ENCODE measurements at places on chromosomes 1 and 21. TPM values are rescaled to one million over a fixed set of nuclear protein-coding genes. Genes with fewer than 3 reads are reported as not detected.
A peak's percentile ranks its signal among the peaks of the same experiment; 100 is the strongest.

Gene OTUD7B
- polyA plus RNA-seq: 10.8 TPM

DNA sequence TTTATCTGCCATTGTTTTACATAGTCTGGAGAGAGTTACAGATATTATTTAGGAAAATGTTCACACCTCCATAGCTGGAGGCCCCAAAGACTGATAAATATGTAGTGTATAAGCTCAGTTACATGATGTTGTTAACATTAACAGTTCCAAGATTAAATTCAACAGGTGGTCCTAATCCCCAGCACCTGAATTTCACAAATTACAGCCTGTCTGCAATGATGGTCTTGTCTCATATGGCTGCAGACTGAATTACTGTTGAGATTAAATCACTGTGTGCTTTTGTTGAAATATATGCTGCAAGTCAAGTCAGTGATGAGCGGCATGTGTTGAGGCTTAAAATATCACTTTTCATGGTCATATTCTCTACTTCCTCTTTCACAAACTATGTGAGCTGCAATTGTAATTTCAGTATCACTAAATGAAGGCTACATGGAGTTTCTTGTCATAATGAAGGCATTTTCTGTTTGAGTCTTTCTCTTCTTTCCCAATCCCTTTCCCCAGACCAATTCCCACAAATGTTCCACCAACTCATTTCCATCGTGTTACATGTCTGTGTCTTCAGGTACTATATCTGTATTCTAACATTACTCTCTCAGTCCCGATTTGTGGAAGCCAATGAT, 4.2 kb downstream of the ST6GALNAC5 start:
- DNase-seq: no peak

- DNase-seq: no peak
Measured at GRCh38 chr1:178342745-178343144, 154.0 kb downstream of the CLEC20A start.

Gene TRAPPC10
- polyA plus RNA-seq: 10.7 TPM

GRCh38 chr1:150322310-150322709, 977 bp downstream of the PRPF3 start:
- no peak for DNase-seq

Gene PTGS2
- polyA plus RNA-seq: 1.2 TPM

DNA sequence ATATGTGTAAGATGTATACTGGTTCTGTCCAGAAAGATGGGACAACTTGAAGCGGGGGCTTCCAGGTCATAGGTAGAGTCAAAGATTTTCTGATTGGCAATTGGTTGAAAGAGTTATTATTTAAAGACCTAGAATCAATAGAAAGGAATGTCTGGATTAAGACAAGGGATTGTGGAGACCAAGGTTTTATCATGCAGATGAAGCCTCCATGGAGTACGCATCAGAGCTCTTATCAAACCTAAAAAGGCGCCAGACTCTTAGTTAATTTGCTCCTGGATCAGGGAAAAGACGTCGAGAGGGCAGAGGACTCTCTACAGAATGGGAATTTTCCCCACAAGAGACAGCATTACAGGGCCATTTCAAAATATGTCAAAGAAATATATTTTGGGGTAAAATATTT, 23.7 kb upstream of the ETV3 start:
- no peak for DNase-seq

DNA sequence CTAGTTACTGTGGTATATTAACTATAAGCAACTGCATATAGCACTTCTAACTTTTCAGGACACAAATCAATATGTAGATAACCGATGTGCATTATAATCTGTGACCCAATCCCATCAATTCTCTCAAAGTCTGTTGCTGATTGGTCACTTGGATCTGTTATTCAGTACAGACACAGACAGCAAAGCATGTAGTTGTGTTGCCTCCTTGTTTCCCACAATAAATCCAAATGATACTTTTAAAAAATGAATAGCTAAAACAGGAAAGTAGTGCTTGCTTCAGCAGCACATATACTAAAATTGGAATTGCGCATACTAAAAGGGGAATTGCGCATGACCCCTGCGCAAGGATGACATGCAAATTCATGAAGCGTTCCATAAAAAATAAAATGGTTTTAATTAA, 28.1 kb downstream of the NDC1 start:
- DNase-seq: no peak

DNA sequence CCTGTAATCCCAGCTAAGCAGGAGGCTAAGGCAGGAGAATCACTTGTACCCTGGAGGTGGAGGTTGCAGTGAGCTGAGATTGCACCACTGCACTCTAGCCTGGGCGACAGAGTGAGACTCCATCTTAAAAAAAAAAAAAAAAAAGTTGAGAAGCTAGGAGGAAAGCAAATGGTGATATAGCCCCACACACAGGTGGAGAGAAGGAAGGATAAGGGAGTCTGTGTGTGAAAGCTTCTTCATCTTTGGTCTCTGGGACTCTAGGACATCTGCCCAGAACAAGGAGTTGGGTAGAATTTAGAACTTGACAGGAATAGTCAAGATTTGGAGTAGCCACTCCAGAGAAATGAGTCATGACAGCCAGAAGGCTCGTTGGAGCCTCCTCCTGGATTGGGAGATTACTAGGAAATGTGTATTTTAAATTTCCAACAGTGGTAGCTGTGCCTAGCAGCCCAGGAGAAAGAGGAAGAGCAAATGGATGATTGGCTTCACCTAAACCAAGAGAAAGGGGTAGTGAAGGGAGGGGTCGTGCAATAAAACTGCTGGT, 19.9 kb downstream of the NPL start:
- no peak for DNase-seq

- no peak for DNase-seq
Measured at GRCh38 chr1:7632176-7632575, 138.9 kb upstream of the VAMP3 start.

Gene NMNAT2
- polyA plus RNA-seq: 1.2 TPM

DNA sequence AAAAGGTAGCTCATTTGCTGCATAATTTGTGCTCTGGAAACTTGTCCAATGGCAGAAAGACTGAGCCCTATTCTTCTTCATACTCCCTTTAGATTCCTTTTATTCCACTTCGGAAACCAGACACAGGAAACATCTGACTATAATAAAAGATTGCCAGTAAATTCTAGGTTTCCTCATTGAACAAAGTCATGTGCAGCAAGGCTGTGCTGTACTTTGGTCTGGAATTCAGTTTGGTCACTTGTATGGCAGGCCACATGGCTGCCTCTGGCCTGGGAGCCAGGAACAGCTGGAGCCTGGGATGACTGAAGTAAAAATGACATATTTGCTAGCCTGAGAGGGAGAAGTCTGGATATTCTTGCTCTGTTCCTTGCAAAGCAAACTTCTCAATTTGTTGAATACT, 79.6 kb downstream of the ST3GAL3 start:
- DNase-seq: peak; percentile 91

Gene CFAP74
- polyA plus RNA-seq: 0.33 TPM

Gene KCNT2
- 6.3 TPM for polyA plus RNA-seq

Gene CASZ1
- polyA plus RNA-seq: 68.4 TPM

DNA sequence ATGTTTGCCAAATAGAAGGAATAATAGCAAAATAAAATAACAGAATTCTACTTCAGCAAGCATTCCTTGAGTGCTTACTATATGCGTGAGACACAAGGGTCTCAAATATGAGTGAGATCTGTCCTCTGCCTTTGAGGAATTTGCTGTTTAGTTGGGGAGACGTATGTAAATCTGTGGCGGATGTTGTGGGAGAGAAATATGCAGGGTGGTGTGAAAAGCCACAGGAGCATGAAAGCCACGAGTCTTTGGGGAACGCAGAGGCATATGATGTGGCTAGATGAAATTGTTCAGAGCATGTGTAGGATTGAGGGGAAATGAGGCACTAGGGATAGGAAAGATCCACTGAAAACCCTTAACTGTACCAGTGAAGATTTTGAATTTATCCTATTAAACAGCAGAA, 244.4 kb downstream of the PBX1 start:
- no peak for DNase-seq

DNA sequence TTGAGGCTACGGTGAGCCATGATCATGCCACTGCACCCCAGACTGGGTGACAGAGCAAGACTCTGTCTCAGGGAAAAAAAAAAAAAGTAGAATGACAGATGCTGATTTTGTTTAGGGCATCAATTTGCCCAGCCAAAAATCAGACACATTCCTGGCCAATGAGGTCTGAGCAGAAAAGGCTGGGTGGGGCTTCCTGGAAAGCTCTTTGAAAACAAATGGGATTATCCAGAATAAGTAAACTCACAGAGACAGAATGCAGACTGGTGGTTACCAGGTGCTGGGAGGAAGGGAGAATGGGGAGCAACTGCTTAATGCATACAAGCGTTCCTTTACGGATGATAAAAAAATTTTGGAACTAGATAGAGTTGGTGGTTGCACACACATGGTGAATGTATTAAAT, 10.1 kb upstream of the CITED4 start:
- peak; percentile 30 for DNase-seq

DNA sequence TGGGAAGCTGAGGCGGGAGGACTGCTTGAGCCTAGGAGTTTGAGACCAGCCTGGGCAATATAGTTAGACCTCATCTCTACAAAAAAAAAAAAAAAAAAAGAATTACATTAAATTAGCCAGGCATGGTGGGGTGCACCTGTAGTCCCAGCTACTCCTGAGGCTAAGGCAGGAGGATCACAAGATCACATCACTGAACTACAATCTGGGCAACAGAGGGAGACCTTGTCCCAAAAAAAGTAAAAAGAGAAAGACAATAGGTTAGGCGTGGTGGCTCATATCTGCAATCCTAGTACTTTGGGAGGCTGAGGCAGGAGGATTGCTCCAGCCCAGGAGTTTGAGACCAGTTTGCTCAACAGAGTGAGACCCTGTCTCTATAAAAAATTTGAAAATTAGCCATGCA, 130.3 kb downstream of the TIAM1 start:
- DNase-seq: no peak

DNA sequence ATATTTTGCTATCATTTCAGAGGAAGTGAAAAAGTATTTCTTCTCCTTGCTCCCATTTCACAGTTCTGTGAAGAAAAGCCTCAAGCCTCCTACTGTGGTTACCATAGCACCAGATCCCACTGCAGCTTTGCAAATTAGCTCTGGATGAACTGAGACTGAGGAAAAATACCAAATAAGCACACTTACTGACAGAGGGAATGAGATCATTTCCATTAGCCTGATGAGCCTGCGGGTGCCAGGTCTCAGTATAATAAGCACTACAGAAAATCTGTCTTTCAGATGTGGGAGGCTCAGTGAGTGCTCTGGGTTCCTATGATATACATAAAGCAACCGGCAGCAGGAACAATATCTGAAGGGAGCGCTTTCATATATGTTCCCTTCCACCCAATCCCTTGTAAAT, 21.4 kb downstream of the XKR8 start:
- peak; percentile 89 for DNase-seq

DNA sequence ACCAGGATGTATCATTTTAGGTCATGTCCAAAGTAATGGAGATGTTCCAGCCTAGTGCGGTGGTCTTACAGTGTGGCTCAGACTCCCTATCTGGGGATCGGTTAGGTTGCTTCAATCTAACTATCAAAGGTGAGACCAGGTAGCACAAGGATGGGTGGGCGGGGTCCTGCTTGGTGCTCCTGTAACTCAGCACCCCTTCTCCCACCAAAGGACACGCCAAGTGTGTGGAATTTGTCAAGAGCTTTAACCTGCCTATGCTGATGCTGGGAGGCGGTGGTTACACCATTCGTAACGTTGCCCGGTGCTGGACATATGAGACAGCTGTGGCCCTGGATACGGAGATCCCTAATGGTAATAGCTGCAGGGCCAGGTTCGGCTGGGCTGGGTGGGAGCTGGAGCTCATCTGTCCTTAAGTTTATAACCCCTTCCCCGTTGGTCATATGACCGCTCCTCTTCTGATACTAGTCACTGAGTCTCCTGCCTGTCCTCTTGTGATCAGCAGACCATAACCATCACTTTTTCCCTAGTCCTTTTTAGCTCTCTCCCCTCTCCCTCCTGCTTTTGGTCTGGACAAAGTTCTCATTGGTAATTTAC, 5.4 kb downstream of the MARCKSL1 start:
- DNase-seq: no peak

Gene PIGR
- not detected for polyA plus RNA-seq

DNA sequence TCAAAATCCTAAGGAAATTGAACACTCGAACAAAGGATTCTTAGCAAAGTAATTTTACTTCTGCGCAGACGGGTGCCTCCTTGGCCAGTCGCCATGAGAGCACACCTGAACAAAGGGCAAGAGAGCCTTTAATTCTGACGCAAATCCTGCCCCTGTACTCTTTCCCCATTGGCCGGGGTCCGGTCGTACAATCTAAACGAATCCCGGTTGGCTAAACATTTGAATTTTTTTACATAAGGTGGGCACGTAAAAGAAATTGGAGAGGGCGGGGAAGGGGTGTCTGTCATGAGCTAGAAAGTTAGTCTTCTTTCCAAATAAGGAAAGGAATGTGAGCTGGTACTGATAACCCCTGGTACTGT, 8.2 kb upstream of the IL22RA1 start:
- DNase-seq: no peak

- no peak for DNase-seq
Measured at GRCh38 chr1:183313063-183313462, 105.1 kb downstream of the NMNAT2 start.

DNA sequence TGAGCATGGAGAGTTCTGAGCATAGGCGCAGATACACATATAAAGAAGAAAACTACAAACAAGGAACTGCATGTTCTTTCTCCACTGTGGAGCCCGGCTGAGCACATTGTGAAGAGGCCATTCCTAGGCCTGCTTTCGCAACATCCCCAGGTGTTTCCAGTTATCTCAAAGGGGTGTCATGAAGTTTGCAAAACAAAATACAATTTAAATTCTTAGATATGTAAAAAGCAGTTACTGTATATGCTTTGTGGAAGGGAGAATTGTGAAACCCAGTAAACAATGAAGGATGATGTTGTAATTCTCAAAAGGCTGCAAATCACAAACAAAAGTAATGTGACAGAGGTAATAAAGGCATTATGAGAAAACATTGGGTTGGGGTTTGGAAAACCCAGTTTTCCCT, 98.6 kb upstream of the ZNF644 start:
- DNase-seq: no peak

Gene TDRD5
- not detected for polyA plus RNA-seq

Gene RGS13
- 0.57 TPM for polyA plus RNA-seq

DNA sequence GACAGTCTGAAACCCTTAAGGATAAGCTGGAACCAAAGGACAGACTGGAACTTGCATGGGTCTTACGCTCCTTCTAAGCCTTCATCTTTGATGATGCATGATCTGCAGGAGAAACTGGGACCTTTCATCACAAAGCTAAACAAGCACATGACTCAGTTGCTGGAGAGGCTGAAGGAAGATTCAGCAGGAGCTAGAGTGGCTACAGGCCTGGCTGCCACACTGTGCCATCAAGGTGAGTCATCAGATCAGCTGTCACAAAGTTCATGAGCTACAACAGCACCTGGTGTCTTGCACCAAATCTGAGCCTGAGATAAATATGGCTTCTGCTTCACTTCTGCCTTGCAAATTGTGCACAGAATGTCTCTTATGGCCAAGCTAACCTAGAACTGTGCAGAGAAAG, 95.5 kb upstream of the MARK1 start:
- no peak for DNase-seq

- DNase-seq: peak; percentile 2
Measured at GRCh38 chr1:166974647-166975345, 544 bp downstream of the ILDR2 start.

- DNase-seq: no peak
Measured at GRCh38 chr1:4306559-4307467, 347.6 kb upstream of the AJAP1 start.

- no peak for DNase-seq
Measured at GRCh38 chr1:156241311-156241811, 623 bp upstream of the BGLAP start.

Gene VSIG8
- not detected for polyA plus RNA-seq

GRCh38 chr21:31872452-31873274, at the start of gene HUNK:
Gene HUNK, plus strand, starts transcription at chr21:31873020. Its CDS starts 655 bp downstream, at chr21:31873675.
- DNase-seq: peak; percentile 88
